ENCODE measurements at places on chromosomes 7 and 10.

DNA sequence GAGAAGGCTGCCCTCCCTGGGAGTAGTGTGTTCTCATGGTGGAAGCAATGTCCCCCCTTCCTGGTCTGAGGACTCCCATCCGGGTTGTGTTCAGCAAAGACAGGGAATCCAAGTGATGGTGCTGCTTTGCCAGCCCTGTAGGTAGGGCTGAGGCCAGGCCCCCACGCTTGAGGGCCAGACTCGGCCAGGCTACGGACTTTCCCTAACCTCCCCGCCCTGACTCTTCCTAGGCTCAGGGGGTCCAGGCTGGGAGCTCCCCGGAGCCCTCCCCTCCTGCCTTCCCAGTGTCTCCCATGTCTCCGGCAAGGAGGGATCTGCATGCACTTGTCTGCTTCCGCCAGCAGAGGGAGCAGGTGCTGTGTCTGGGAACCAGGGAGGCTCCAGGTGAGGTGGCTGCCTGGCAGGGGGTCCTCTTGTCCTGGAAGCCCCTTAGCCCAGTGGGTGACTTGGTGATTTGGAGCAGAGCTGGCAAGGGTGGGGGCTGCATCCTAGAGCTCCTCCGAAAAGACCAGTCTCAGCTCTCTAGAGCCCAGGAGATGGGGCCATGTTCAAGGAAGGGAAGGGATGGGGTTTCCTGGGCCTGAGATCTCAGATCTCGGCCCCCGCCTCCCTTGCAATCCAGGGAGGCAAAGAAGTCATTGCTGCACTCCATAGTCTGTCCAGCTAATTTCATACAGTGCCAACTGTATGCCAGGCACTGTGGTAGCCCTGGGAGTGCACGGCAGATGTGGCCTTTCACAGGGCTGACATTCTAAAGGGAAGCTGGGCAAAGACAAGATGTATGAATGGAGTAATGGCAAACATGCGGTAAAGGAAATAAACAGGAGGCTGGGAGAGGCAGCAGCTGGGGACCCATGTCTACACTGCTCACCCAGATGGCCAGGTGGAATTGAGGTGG is 20.3 kb upstream of the SFRP5 start:
- peak; percentile 16 for DNase-seq

GRCh38 chr7:82481499-82482097 is 38.0 kb upstream of the CACNA2D1 start:
- DNase-seq = peak; percentile 16

- DNase-seq = no peak
Measured at GRCh38 chr7:24871770-24872169, 108.2 kb downstream of the OSBPL3 start.

DNA sequence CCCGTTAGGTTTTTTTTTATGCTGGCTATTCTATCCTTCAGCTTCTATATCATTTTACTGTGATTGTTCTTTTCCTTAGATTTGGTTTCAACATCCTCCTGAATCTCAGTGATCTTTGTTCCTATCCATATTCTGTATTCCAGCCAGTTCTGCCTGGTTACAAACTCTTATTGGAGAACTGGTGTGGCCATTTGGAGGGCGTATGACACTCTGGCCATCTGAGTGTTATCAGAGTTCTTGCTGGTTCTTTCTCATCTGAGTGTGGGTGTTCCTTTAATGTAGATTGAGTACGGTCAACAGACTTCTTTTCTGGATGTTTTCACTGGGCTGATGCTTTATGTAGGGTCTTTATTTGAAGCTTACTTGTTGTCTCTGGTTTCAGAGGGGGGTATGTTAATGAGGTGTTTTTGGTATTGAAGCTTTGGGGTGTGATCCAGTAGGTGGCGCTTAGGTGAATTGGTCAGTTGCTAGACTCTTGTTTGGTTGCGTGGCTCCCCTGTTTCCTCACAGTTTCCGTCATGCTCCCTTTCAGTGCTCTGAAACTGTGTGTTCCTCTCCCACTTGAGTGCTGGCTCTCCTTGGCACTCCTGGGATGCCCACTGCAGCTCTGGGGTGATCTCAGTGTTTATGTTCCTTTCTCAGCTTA is 80.7 kb downstream of the FANK1 start:
- DNase-seq = no peak

DNA sequence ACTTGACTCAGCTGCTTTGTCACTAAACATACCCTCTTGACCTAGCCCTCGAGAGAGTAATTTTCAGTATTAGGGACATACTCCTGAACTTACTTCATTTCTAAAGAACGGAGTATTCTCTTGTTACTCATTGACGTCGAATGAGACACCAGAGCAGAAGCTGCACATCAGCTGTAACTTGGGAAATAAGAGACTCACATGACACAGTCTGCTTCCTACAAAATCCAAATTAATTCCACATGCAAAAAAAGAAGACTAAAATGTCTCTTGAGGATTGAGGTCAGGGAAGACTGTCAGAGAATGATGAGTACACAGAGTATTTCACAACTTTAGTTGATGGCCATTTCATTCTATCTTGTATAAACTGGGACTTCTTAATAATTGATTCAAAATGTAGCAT is 114.7 kb upstream of the EGFR start:
- peak; percentile 96 for DNase-seq

GRCh38 chr7:94605031-94605430 is 50.9 kb downstream of the SGCE start:
- peak; percentile 6 for DNase-seq

GRCh38 chr7:64686493-64687184 is 20.7 kb downstream of the ZNF107 start:
- no peak for DNase-seq

- peak; percentile 24 for DNase-seq
Measured at GRCh38 chr7:68185631-68186456, 1189.2 kb downstream of the TYW1 start.

Measured in stromal cell of bone marrow (primary cell).